ENCODE measurements at places on chromosomes 7 and 10.

DNA sequence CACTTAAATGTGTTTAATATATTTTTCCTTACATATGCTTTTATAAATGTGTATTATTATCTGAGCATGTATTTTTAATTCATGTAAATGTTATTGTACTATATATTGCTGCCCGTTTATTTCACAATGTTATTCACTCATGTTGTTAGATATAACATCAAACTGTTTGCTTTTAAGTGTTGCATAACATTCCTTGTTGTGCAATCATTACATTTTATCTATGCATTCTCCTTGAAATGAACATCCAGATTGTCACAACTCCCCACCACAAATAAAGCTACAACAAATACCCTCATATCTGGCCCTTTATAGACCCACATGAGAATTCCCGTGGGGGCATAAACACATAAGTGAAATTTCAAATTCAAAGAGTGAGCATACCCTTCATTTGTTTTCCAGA is 264.2 kb downstream of the HPSE2 start:
- DNase-seq: no peak

DNA sequence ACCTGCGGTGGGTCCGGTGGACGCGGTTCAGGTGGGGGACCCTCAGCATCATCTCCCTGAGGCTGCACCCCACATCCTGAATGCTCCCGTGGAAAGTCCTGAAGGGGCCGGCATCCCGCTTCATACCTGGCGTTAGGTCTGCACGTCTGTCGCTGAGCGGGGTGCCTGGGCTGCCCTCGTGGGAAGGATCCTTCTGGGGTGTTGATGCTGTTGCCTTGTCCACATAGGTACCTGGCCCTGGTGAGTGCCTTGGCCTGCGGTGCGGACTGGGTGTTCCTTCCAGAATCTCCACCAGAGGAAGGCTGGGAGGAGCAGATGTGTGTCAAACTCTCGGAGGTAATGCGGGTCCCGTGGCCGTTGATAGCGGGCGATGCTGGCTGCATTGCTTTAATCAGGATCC is 37.8 kb downstream of the PFKP start:
- no peak for DNase-seq

GRCh38 chr10:43855667-43856210 is 207.1 kb upstream of the ZNF32 start:
- no peak for DNase-seq

DNA sequence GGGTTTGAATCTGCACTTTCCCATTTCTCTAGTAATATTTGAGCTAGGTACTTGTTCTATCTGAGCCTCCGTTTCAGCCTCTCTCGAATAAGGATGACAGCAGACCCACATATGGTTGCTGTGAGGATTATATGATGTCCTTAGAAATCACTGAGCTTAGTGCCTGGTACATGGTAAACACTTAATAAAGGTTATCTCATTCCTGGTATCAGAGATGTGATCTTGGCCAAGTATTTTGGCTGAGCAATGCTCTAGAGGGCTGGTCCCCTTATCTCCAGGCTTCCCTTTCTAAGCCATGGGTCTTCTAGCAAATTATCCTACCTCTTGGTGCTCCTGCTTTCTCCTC is 407 bp upstream of the MKRN1 start:
- DNase-seq: no peak

DNA sequence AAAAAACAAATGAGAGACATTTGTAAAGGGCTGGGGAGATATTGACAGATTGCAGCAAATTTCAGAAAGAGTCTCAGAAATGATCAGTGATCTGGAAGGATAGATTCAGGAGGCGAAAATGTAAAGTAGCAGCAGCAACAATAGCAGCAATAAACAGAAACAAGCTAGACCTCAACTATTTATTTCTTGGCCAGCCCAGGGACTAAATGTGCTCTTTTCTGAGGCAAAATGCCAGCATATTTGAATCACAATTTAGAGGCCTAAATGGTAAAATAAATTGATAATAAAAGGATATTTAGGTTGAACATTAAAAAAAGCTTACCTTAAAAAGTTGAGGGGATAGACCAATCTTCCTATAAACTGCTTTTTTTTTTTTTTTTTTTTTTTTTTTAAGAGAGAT is 134.6 kb upstream of the ITGB1 start:
- no peak for DNase-seq

DNA sequence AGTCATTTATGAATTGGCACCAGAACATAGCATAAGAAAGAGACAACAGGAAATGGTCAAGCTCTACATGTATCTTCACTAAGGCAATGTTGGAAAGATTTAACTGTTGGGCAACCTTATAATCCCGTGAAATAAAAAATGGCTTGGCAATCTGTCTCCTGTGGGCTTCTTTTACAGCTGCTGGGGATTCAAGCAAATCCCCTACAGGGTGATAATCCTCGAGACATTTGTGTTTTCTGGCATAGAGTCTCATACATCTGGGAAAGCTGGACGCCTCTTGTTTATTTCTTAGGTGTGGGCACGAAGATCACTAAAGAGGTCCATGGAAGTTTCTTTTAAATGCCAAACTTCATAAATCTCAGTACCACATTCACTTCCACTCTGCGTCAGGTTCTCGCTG is 82.2 kb upstream of the GPR141 start:
- no peak for DNase-seq

GRCh38 chr10:103816431-103816830 is 38.9 kb downstream of the SH3PXD2A start:
- DNase-seq: no peak

- DNase-seq: no peak
Measured at GRCh38 chr7:33190688-33191304, 61.4 kb downstream of the BBS9 start.

- no peak for DNase-seq
Measured at GRCh38 chr7:27846388-27846787, 106.4 kb downstream of the TAX1BP1 start.

- no peak for DNase-seq
Measured at GRCh38 chr7:16592395-16592794, 53.2 kb downstream of the ANKMY2 start.

GRCh38 chr7:14767716-14768425 is 134.7 kb downstream of the DGKB start:
- DNase-seq: no peak

DNA sequence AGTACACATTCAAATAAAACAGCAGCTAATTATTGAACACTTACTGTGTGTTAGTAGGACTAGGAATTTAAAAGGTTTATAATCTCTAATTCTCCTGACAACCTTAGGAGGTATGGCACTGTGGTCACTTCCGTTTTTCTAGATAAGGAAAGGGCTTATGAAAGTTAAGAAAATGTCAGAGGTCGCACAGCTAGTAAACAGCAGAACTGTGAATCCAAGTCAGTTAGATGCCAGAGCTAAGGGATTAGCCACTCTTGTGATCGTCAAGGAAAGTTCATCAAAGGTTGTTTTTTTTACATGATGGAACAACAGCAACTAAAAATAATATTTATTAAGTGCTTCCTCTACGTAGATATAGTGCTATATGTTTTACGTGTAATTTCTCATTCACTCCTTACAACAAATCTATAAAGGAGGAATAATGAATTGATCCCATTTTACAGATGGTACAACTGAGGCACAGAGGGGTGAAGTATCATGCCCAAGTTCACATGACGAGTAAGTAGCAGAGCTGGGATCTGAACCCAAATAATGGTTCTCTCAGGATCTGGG is 84.9 kb downstream of the NAMPT start:
- no peak for DNase-seq

DNA sequence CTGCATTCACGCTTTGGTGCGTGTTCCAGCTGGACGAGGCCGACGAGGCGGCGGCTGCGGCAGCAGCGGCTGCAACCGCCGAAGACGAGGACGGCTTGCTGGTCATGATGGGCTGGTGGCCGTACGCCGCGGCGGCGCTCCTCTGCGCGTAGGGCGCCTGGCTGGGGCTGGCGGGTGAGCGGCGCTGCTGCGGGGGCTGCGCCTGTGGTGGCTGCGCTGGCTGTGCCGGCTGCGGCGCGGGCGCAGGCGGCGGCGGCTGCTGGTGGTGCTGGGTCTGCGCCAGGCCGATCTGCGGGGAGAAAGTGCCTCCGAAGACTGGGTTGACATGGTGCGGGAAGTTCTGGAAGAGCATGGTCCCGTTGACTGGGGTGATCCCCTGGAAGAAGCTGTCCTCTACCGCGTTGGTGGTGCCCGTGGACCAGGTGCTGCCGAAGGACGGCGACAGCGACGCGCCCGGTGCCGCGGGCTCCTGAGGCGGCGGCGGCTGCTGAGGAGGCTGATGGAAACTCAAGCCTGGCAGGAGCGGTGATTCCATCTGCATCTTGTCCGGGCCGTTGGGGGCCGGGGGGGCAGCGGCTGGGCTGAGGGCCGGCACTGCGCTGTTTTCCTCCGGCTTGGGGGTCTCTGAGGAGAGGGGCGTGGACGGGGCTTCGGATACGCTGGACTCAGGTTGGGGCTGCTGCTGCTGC is 51.1 kb downstream of the CPEB3 start:
- peak; percentile 6 for DNase-seq

DNA sequence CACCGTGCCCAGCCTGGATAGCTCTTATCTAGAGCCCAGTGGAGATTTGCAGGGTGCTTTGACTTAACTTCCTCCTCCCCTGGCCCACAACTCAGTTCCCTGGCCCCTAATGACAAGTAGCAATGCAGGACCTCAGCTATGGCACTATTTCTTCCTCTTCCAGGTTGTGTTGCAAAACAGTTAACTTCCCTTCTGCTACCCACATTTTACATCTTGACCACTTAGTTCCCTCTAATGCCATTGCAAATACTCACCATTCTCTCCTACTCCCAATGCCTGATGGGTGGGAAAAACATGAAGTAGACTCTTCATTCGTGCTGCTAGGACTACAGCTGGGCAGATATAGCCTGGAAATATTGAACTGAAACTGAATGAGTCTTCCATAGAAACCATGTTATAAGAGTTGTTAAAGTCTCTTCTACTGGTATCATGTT is 39.1 kb upstream of the FGL2 start:
- no peak for DNase-seq

DNA sequence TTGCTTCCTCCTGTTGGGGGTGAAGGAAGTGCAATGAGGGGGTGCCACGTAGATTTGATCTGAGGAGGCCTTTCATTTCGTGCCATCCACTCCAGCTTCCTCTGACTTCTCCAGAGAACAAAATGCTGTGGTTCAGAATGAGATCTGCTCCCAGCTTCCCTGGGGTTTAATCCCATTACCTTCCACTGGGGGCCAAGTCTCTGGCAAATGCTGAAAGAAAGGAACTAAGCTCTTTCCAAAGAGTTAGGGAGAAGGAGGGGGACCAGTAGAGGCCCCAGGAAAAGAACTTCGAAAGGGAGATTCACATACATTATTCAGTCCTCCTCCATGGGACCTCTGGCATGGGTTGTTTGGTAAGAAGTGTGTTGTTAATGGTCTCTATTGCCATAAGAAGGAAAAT is 727.0 kb downstream of the TYW1 start:
- DNase-seq: no peak

DNA sequence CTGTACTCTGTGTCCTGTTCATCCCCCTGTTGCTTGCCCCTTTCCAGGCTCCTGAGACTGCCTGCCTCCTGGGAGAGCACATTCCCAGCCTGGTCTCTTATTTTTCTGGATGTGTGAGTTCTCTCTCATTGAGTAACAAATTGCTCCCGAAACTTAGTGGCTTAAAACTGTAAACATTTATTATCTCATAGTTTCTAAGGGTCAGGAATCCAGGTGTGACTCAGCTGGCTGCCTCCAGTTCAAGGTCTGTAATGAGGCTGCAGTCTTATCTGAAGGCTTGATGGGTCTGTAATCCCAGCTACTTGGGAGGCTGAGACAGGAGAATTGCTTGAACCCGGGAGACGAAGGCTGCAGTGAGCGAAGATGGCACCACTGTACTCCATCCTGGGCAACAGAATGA is 53.6 kb upstream of the PRR15 start:
- no peak for DNase-seq

DNA sequence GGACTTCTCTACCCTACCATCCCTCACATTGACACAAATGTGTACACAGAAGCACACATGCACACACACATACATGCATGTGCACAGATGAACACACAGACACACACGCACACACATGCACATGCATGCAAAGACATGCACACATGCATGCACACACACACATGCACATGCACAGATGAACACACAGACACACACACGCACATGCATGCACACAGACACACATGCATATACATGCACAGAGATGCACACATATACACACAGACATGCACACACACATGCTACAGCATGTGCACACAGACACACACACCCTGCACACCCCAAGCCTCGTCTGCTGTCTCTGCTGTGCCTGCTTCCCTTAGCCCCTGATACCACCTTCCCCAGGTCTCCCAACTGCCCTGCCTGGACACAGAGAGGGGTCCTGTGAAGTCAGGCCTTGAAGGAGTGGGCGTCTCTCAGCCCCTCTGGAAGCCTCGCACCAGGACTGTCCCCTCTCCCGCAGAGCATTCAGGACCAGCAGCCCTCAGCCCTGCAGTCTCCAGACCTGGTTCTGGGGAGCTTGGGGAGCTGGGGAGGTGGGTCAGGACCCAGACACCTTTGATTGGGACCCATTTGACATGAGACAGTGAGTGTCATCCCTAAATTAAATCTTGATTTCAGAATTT is 181.8 kb downstream of the DNAJB6 start:
- no peak for DNase-seq

- DNase-seq: no peak
Measured at GRCh38 chr7:75658369-75658768, 80.4 kb downstream of the HIP1 start.

DNA sequence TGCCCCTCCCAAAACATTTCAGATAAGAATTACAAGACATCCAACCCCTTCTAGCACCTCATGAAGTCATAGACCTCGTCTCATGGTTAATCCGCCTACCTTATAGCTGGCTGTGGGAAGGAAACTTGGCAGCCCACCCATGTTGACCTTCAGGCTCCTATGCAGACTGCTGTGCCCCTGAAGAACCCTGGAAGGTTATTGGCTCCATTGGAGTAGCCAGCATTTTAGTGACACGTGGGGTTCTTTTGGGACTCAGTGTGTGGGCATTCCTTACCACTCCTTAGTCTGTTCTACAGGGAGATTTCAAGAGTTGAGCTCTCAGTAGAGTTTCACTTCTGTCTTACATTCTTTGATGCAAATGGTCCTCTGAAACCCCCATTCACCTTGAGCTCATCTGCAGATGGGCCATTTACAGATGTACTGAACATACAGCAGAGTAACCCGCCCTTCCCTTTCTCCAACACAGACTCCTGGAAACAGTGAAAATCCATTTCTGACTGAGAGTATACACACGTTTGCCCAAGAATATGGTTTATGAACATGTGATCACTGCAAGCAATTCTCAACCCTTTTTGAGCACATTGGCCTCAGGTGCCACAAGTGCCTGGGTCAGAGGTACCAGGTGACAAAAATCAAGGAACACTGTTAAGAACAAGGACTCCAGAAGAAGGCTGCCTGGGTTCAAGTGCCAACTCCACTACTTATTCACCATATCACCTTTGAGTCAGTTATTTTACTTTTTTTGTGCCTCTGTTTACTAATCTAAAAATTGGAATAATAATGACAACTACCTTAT is 54.0 kb upstream of the HECW1 start:
- no peak for DNase-seq
